IMR-90 (cell line): ENCODE measurements at places on chromosomes 5 and 9.

- no peak for DNase-seq
These were observed 29.0 kb downstream of the ANGPTL2 start for GRCh38 chr9:127093319-127094020.

- DNase-seq = no peak
These were observed 72.2 kb downstream of the COL15A1 start for GRCh38 chr9:99015890-99016289.

GRCh38 chr9:111294691-111295451 lies 35.2 kb downstream of the OR2K2 start:
- DNase-seq = no peak

- DNase-seq = peak; percentile 51
These were observed 335.8 kb downstream of the GADD45G start for GRCh38 chr9:89940625-89941024.
